ENCODE measurements at places on chromosomes 1 and 21.

DNA sequence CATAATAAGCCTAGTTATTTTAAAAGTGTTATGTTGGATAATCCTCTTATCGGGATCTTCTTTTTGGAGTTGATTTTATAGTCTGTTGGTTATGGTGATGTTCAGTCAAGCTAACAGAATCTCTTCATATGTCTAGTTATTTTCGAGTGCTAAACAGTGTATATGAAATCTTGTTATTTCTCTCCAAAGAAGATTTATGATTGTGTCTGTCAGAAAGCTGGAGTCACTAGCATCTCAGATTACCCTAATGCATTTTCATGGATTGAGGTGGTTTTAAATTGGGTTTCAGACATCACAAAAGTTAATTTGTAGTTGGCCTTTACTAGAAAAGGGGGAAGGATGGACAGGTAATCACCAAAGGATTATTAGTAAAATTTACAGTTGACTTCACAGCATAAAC lies 13.3 kb downstream of the MAEL start:
- DNase-seq, result no peak

DNA sequence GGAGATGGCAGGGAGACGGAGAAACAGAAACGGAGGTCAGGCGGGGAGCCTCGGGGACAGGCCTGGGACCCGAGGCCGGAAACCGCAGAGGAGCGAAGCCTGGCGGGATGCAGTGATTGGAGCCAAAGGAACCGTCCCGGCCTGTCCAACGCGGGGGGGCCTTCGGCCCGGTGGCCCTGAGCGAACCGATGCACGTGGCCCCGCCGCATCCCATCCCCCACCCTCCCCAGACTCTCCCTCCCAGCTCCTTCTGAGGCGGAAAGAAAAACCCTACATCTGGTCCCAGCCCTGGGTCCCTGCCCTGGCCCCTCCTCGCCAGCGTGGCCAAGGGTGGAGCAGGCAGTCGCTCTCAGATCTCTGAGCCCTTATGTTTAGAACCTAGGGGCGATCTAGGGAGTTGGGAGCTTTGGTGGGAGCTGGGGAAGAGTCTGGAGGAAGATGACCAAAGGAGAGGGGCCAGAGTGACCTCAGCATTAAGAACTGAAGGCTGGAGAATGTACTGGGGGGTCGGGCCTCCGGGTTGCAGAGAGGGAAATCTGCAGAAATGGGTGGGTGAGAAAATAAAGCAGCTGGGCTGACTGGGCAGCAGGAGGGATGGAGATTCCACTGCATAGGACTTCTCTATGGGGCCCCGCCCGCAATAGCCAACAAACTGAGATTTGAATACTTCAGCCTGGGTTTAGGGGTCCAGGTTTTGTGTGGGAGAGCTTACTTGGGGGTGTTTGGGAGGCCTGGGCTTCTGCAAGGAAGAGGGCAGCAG lies 1.5 kb upstream of the CRABP2 start:
- no peak for DNase-seq

GRCh38 chr1:212244441-212244840 lies 40.8 kb upstream of the PPP2R5A start:
- DNase-seq, result no peak

- DNase-seq, result no peak
Measured at GRCh38 chr1:95145493-95145892, 28.3 kb downstream of the TLCD4 start.

GRCh38 chr1:144551543-144552424 lies 40.9 kb upstream of the PPIAL4F start:
- no peak for DNase-seq

DNA sequence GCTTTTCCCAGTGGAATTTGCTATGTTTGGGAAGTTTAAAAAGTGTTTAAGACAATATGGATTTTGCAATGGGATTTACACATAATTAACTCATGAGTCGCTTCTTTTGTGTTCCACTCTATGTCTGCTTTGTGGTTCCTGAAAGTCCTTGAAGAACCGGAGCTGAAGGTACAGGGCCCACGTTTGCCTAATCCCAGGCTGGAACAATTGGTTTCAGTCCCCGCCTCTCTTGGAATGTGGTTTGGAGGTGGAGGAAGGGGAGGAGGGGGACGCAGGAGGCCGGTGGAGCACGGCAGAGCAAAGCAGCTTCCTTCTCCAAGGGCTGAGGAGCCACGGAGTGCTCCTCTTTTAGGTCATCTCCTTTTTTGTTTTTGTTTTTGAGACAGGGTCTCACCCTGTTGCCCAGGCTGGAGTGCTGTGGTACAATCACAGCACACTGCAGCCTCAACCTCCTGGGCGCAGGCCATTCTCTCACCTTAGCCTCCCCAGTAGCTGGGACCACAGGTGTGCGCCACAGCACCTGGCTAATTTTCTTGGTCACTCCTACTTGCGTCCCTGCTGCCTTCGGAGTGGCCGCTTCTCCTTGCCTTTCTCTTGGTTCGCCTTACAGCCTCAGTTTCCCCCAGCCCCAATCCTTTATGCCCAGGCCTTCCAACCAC lies 129.5 kb upstream of the ERRFI1 start:
- peak; percentile 84 for DNase-seq

DNA sequence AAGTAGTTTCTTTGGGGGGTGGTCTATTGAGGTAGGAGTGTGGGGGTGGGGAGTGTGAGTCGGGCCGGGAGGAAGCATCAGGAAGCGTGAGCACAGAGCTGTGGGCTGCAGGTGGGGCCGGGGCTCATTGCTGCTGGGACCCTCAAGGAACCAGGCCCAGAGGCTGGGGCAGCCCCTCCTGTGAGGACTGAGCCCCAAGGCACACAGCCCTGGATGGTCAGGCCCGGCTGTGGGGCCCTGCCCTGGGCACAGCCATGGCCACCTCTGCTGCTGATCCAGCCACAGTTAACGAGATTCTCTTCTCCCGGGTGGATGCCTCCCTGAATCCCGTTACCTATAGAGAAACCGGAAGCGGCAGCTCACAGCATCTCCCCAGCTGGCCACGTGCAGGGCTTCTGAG lies 22.9 kb upstream of the SUMO3 start:
- no peak for DNase-seq

GRCh38 chr1:237664348-237664747 lies 226.4 kb downstream of the ZP4 start:
- no peak for DNase-seq

Data from PC-9 (cell line).